DMS79 treated with DMSO at 0.1 percent for 48 hours (cell line): ENCODE measurements at places on chromosomes 1 and 21.

GRCh38 chr1:27409669-27410068 lies 17.2 kb downstream of the GPR3 start:
- no peak for DNase-seq

DNA sequence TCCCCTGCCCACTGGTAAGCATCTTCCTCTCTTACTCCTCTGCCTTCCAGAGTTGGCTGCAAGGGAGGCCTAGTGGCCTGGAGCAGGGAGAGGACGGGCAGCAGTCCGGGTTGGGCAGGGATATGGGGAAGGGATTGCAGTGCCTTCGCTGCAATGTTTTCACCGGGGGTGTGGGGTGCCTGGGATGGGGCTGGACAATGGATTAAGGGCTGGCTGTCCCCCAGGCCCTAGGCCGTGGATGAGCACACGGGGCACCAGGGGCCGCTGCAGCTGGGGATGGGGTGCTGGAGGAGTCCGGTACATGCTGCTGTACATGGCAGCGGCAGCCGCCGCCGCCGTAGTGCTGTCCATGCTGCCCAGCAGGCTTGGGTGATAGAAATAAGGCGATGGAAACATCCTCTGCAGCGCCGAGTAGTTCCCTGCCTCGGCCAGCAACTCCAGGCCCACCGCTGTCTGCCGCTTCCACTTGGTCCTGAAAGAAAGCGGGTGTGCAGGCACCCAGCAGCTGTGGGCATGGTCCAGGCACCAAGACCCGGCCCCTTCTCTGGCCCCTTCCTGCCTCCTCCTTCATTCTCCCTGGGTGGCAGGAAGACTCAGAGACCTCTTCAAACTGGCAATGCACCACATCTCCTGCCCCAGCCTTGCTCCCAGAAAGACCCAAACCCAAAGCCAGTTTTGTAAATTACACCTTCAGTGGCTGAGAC lies 4.8 kb downstream of the BARHL2 start:
- DNase-seq: no peak

GRCh38 chr21:16418226-16418625 lies 688.4 kb downstream of the USP25 start:
- DNase-seq: no peak

GRCh38 chr1:230271300-230272035 lies 154.7 kb downstream of the PGBD5 start:
- no peak for DNase-seq

DNA sequence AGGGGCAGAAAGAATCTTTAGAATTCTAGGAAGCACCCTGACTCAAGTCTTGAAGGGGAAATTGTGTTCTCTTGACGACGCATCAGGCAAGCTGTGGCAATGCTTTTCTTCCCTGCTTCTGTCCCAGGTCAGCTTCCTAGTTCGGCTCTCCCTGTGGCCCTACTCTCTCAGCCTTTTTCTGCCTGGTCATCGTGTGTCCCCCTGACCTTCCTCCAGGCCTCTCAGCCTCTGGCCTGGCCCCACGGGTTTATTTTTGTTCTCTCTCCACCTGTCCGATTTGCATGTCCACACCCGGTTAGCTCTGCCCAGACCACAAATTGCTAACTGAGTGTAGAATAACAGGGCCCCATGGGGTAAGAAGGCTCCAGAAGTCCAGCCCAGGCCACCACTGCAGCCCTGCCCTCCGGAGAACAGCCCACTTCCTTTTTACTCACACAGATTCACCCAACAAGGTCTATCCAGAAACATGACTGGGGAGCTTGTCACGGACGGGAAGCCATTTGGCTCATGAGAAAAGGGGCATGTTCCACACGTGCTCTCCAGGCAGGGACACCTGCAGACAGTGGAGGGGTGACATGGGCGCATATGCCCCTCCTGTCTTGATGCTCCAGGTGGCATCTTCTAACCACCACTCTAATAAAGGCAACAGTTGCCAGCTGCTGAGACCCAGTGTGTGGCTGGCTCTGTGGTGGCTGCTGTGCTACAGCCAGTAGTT lies 9.8 kb downstream of the KCNN3 start:
- DNase-seq: no peak

- no peak for DNase-seq
Observed at GRCh38 chr1:48031676-48032075, 34.5 kb upstream of the TRABD2B start.

DNA sequence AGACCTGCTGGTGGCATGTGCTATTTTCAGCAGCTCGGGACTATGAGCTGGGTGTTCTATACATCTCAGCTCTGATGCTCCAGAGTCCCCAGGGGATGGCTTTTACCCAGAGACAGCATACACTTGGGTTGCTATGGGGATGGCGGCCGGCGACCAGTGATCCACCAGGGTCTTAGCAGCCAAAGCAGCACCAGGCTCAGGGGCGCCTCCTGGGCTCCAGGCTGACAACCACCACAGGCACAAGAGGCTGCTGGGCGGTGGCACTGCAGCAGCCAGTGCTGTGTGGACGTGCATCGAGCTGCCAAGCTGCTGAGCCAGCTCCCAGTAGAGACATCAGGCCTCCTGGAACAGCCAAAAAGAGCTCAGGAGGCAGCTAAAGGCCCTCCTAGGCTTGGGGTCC lies 37.6 kb upstream of the CLSTN1 start:
- DNase-seq: no peak

DNA sequence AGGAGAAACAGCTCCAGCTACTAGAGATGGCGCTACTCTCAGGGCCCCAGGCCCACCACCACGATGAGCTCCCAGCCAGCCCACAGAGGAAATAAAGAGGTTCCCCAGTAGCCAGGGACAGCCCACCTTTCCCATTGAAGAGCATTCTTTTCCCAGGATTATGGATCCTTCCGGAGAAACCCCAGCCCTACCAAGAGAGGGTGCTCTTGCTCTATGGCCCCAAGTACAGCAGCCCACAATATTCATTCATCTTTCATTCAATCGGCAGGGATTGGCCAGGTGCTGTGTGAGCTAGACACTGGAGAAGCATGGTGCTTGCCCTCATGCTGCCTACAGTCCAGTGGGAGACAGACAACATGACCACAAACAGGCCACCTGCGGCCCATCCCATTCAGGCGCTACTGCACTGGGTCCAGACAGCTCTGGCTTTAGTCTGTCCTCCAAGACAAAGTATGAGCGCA lies 29.9 kb downstream of the PMVK start:
- DNase-seq: no peak

DNA sequence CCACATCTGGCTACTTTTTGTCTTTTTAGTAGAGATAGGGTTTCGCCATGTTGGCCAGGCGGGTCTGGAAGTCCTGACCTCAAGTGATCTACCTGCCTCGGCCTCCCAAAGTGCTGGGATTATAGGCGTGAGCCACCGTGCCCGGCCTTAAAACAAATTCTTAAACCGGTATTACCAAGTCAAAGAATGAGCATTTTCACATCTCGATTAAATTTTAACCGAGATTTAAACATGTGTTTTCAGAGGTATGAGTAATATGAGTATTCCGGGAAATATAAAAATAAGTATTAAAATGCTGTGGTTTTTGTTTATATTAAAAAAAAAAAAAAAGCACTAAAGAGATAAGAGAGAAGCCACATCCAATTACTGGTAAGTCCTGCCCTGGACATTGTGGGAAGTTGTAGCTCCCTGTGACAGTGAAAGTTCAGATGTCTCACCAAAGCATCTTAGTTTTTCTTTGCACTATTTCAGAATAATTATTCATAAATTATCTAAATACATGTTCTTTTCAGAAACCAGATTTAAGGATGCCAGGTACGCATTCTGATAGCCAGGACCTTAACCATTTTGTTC lies 24.9 kb downstream of the ZNF281 start:
- no peak for DNase-seq

GRCh38 chr1:19312782-19313635 lies 883 bp downstream of the SLC66A1 start:
- no peak for DNase-seq

DNA sequence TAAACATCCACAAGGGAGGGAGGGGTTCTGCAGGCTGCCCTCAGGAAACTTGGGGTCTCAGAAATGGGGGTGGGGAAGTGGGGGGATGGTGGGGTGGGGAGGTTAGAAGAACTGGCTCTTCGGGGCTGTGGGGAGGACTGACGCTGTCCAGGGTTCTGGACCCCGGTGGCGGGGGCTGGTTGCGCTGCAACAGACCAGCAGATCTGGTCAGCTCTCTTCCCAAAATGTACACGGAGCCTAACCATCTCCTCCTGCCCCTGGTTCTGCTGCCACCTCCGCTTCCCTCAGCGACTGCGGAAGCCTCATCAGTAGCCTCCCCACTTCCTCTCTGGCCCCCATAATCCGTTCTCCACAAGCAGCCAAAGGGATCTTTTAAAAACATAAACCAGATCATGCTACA lies 29.3 kb upstream of the C1QA start:
- no peak for DNase-seq

GRCh38 chr1:6599141-6599975 lies 3.3 kb downstream of the KLHL21 start:
- DNase-seq: no peak

DNA sequence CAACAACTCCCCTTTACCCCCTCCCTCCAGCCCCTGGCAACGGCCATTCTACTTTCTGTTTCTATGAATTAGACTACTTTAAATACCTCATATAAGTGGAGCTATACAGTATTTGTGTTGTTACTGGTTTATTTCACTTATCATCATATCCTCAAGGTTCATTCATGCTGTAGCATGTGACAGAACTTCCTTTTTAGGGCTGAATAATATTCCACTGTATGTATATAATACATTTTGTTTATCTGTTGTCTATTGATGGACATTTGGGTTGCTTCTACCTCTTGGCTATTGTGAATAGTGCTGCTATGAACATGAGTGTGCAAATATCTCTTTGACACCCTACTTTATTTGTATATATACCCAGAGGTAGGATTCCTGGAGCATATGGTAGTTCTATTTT lies 2.2 kb downstream of the NHLH1 start:
- no peak for DNase-seq

- DNase-seq: no peak
Observed at GRCh38 chr1:246193537-246193936, 313.5 kb downstream of the SMYD3 start.

DNA sequence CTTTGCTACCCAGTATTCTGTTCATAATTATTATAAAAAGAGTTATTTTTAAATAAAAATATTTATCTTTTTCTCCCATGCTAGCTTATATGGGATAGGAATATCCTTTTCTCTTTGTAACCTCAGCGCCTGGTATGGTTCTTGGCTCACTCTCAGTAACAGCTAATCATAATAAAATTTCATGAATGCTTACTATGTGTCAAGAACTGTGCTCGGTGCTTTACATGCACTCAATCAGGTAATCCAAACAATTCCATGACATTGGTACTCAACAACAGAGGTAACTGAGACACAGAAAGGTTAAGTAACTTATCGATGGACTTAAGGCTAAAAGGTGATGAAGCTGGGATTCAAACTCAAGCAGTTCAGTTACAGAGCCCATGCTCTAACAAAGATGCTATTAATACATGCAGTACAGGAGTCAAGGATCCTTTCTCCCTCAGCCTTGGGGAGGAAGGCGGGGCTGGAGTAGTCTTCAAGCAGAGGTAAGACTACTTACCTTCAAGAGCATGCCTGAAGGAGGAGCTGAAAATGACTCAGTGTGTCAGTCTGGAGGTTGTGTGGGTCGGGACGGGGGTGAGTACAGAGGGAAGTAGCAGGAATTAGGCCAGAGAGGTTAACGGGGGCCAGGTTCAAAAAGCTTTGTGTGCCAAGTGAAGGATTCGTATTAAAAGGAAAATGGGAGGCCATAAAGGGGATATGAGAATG lies 73.4 kb downstream of the PLPPR5 start:
- DNase-seq: no peak

DNA sequence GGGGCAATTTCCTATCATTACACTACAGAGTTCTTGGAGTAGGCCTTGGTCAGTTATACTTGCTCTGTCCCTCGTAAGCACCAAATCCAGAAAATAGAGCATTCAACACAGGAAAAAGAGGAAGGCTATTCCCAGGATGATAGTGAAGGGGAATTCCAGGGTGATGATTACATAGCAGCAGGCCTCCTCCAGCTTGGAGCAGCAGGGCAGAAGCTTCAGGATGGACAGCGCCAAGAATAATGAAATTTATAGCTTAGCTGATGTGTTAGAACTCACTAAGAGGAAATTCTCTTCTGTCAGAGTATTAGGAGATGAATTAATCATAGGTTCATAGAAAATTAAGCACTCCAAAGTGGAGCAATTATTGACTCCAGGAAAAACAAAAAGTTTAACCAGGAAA lies 10.8 kb upstream of the SMAP2 start:
- no peak for DNase-seq

DNA sequence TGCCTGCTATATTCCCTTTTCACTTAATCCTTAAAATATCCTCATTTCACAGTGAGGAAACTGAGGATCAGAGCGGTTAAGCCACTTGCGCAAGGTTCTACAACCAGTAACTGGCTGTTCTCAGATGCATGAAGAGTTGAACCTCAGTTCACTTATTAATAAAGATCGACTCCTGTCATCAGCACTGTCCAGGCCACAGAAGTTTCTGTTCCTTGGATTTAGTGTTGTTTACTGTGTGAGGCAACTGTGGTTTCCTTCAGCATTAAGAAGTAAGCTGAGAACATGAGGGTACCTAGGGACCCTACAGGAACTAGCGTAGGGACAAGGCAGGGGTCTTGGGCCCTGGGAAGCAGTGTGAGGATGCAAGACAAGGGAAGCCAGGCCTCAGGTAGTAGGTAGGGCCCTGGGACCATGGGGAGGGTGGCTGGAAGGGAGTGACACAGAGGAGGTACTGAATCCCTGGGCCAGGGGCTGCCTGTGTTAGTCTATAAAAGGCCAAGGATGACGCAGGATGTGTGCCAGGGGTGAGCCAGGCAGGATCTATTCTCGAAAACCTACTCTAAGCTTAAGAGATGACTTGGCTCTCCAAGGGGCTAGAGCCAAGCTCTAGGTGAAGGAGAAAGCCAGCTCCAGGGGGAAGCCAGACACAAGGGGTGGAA lies 181.2 kb upstream of the CSF3R start:
- no peak for DNase-seq

- DNase-seq: no peak
Observed at GRCh38 chr1:236251587-236251986, 30.2 kb downstream of the ERO1B start.

- no peak for DNase-seq
Observed at GRCh38 chr1:200850554-200850953, 22.2 kb upstream of the GPR25 start.

DNA sequence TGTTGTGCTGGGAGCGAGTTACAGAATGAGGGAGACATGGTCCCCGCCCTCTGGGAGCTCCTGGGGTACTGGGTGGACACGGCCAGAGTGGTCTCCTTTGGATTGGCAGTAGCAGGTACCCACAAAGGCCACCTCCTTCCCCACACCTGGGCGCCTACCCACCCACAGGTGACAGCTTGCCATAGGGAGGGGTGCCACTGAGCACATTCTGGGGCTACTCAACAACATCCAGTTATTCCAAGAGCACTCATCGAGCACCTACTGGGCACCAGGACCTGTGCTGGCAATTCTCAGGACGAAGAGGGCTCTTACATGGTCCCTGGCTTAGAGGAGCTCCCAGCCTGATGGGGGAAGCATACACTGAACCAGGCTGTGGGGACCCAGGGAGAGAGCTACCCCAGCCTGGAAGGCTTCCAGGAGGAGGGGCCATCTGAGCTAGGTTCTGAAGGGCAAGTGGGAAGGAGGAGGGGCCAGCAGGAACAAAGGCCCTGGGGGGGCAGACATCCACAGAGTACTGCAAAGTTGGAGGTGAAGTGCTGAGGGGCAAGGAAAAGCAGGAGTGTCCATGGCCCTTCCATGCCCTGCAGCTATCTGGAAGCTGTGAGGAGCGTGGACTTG lies 22.0 kb downstream of the MRPL37 start:
- DNase-seq: no peak
